Activated CD4-positive, alpha-beta T cell treated with anti-CD3 and anti-CD28 coated beads for 48 hours (primary cell): ENCODE measurements at places on chromosomes 2 and 18.

- DNase-seq: no peak
Measured at GRCh38 chr2:212794471-212794870, 255.9 kb upstream of the ERBB4 start.

GRCh38 chr2:124920448-124920847 is 895.4 kb downstream of the CNTNAP5 start:
- no peak for DNase-seq

- DNase-seq: no peak
Measured at GRCh38 chr2:219983836-219984235, 356.4 kb downstream of the SLC4A3 start.

DNA sequence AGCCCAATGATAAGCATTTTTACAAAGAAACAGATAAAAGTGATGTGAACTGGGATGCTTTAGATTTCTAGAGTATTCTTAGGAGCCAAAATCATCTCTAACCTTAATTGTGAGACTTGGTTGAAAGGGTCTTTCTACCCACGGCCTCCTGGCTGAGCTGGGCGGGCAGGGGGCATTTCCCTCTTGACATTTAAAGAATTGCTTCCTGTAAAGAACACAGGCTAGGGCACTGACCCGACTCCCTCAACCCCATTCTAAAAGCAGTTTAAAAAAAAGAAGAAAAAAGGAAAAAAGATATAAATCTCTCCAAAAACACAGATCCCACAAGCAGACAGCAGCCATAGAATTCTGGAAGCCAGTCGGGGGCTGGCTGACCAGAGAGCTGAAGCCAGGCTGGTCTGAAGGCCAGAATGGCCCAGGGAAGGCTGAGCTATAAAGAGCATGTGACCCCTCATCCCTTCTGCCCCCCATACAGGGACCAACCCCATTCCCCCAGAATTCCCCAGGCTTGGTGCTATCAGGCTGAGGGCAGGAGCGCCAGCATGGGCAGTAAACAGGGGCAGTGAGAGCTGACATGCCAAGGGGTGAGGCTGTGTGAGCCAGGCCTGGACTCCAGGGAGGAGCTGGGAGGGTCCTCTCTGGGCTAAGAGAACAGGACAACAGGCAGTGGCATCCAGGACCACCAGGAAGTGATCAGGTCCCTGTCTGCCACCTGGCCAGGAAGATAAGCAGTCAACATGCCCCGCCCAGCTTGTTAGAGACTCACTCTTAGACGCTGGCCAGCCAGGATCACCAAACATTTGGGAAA is 188.5 kb downstream of the HDAC4 start:
- no peak for DNase-seq

GRCh38 chr2:777546-777945 is 100.3 kb upstream of the TMEM18 start:
- DNase-seq: no peak

DNA sequence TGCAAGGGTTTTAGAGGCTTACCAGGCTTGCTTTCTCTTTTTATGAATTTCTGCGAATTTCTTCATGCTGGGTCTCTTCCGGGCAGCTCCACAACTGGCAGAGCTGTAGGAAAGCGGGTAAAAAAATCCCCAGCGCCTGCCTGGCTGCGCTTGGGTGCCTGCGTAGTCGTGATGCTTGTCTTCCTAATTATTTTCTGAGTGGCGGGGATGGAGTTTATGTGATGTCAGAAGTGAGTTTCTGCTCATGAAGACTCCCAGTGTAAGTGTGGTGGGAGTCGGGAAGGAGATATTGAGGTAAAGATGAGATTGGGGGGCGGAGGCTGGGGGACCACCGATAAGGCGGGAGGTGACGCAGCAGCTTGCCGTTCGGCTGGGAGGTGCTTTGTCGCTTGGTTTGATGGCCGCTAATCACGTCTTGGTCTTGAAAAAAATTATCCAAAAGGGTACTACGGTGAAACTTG is 229.8 kb downstream of the LDLRAD4 start:
- no peak for DNase-seq

DNA sequence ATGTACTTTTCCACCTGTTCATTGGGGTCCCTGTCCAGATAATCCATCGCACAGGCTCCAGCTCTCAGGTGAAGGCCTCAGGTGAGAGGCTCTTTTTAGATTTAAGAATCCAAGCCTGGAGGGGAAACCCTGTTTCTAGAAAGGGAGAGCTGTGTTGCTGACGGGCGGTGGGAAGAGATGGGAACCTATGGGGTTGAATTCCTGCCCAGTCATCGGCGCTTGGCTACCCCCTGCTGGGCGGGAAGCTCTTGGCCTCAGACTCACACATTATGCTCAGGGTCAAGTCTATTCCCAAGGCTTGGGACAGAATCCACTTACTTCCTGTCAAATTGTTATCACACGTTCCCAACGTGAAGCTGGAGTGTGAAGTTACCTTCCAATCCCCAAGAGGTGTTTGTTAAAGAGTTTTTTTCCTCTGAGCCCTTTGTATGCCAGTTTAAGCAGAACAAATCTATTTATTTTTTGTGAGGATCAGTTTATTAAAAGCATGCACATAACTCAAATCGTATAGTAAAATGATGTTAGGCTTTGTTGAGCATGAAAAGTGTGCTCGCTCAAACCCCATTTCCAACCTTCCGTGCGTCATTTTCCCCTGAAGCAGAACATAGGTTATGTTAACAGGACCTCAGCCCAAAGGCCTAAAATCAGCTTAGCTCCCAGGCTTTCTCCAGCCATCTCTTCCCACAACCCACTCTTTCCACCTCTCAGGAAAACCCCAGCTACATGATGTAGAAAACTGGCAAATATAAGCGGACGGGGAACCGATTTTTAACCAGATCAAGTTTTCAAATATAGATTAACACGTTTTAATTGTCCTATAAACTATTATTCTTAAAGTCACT is 181.7 kb upstream of the ETAA1 start:
- no peak for DNase-seq

- no peak for DNase-seq
Measured at GRCh38 chr18:45856531-45856930, 31.1 kb downstream of the SIGLEC15 start.

GRCh38 chr18:6022845-6023244 is 127.5 kb upstream of the TMEM200C start:
- DNase-seq: no peak

GRCh38 chr2:164839914-164840457 is 1.6 kb downstream of the COBLL1 start:
- no peak for DNase-seq

GRCh38 chr2:236934656-236935055 is 151.0 kb upstream of the COPS8 start:
- no peak for DNase-seq

- no peak for DNase-seq
Measured at GRCh38 chr2:119487434-119488244, 36.6 kb downstream of the SCTR start.

- no peak for DNase-seq
Measured at GRCh38 chr2:223101340-223102039, 49.5 kb downstream of the KCNE4 start.

GRCh38 chr2:215705771-215706361 is 270.0 kb upstream of the FN1 start:
- DNase-seq: no peak

GRCh38 chr2:194103941-194104659 is 1552.9 kb upstream of the SLC39A10 start:
- no peak for DNase-seq

DNA sequence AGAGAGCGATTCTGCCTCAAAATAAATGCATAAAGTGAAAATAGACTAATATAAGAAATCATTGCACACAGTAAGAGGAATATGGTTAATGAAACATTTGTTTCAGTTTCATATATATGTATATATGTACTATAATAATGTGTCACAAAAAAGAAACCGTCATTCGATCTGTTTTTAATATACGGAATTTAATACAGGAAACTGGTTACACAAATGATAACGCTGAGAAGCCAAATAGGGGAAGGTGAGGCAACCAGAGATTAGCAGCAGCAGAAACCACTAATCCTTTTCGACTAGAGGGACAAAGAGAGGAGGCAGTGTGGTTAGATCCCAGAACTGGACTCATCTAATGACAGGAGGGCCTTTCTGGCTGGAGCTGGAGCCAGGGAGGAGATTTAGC is 64.2 kb upstream of the GREB1L start:
- no peak for DNase-seq

DNA sequence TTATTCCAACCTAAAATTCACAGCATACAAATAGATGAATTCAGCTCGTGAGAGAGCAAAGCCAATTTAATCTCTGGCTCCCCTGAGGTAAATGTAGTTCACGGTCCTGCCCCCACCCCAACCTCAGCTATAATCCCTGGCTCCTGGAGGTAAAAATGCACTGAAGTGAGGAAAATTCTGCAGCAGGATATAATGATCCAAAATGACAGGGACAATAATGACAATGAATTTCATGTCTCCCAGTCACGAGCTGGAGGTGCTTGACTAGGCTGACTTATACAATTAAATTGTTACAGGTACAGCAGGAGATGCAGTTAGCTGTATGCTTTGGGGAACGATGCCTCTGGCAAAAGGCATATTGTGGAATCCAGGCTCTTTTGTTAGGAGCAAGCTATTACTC is 82.0 kb downstream of the GPD2 start:
- no peak for DNase-seq

DNA sequence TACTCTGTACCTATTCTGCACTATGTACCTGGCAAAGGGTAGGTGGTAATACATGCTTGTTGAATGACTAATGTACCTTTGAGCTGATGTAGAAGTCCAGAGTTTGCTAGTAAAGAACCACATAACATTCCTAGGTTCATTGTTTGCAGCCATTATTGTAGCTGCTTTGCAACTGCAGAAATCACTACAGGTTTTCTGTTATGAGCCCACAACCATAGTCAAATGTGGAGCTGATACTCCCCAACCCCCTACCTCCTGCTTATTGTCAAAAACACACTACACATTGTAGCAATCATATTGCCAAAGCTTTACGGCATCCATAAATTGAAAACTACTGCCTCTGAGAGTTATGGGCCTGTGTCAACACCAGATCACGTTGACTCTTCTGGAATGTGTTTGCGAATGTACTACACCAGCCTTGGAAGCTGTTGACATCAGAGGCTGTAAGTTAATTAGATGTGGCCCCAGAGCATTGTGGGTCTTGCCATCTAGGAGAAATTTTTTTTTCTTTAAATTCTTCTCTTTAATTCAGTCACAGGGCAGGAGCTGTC is 187.0 kb downstream of the AGPS start:
- DNase-seq: no peak

GRCh38 chr2:34069604-34070003 is 470.5 kb upstream of the FAM98A start:
- DNase-seq: no peak

DNA sequence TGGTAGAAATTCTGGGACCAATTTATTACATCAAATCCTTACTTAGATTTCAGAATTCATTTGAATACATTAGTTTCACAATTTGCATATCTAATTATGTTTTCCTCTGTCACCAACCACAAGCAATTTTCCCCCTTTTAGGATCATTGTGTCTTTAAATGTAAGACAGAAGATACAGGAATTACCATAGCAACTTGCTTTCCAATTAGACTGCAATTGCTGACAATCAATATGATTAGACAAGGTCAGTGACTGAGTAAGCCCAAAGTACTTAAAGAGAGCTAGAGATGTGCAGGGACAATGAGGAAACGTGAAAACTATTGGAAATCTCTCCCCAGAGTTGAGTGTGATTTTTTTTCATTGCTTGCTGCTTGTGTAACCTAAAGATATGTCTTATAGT is 121.4 kb downstream of the FSHR start:
- no peak for DNase-seq

GRCh38 chr2:86225581-86225980 is 26.3 kb downstream of the MRPL35 start:
- DNase-seq: peak; percentile 69

- no peak for DNase-seq
Measured at GRCh38 chr2:113834051-113834730, 55.7 kb upstream of the ACTR3 start.

- DNase-seq: peak; percentile 73
Measured at GRCh38 chr2:134207589-134208209, 46.2 kb upstream of the MGAT5 start.
